NCI-H146 (cell line): ENCODE measurements at places on chromosomes 4 and X.

- DNase-seq = no peak
Observed at GRCh38 chr4:54277691-54278090, 48.6 kb downstream of the PDGFRA start.

DNA sequence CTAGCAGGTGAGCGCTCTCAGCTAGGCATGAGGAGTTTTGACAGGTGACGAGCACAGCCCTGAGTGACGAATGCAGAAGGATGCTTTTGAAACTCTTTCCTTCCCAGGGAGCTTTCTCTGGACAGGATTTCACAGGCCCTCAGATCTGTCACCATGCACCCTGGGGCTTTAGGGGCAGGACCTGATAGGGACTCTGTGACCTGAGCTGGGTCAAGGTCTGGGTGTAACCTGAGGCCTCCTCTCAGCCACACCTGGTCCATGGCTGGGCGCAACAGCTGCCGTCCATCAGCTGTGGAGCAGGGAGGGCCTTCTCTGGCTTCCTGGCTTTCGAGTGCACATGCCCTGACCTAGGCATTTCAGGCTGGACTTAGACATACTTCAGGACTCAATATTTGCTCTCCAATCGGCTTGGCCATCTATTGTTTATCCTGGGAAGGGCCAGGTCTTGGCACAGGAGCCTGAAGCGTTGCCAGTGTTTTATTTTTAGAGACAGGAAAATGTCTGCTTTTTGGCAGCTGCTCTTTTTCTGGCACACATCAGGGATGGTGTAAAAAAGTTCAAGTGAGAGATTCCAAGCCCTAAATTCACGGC, 56.4 kb downstream of the C4orf51 start:
- peak; percentile 59 for DNase-seq

DNA sequence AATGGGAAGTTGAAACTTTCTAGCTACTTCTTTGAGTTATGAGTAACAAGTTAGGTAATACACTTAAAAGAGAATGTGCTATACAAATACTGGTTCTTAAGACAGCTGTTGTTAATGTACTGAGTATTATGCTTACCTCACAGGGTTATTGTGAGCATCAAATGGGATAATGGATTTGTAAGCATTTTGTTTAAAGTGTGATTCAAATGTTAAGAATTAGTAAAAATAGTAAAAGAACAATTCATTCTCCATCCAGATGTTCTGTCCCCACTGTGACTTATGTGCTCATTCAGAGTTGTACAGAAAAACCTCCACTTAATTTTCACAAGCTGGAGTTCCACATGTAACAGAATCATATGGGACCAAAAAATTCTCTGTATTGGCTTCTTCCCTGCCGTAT, 63.6 kb downstream of the AR start:
- no peak for DNase-seq

DNA sequence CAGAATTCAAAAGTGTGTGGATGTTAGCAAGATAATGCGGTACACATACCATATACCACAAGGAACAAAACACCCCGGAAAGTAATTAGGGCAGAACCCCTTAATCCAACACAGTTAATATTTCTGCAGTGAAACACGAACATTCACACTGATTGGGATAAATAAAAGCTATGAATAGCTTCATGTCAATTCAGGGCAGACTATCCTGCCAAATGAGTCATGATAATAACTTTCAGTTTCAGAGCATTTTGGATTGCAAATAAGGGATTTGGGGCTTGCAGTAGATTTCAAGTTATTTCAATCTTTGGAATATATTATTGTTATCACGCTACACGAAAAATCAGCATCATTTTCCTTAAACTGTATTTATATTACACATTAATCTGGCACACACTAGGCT, 24.3 kb downstream of the IRF2 start:
- DNase-seq = no peak

- DNase-seq = no peak
Observed at GRCh38 chr4:181739031-181739430, 504.2 kb upstream of the TENM3 start.

GRCh38 chr4:8410641-8411271, 29.8 kb downstream of the ACOX3 start:
- DNase-seq = peak; percentile 52

GRCh38 chr4:183515411-183515810, 10.6 kb downstream of the ING2 start:
- DNase-seq = no peak

DNA sequence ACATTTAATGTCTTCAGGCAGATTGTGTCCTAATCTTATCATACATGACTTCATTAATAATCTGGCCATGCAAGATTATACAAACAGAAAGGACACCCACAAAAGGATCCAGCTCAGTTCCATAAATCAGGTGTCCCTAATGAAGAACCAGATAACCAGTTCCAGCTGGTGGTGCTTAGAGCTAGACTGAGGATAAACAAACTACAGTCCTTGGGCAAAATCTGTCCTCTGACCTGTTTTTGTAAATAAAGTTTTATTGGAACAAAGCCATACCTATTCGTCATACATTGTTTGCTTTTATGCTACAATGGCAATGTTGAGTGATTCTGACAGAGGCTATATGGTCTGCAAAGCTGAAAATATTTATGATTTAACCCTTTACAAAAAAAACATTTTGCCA, 199.5 kb downstream of the MID1IP1 start:
- DNase-seq = no peak

GRCh38 chrX:136742721-136743379, 37.9 kb downstream of the ARHGEF6 start:
- no peak for DNase-seq

DNA sequence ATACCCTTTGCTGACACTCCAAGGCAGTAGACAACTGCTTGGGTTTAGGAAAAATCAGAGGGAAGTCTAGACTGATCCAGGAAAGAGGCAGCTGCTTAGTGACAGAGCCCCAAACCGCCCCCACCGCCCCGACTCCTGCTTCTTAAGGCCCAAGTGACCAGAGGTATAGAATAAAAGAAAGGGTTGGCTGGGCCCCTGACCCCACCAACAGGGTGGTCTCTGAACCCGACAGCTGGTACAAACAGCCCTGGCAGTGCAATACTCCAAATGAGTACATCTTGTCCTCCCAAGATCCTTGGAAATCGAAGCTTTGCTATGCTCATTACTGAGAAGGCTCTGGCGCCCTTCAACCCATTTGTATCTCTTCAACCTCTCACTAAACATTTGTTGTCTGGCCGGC, 78.1 kb upstream of the PLAC1 start:
- DNase-seq = no peak

GRCh38 chr4:2754848-2755819, 1.0 kb downstream of the TNIP2 start:
- no peak for DNase-seq

DNA sequence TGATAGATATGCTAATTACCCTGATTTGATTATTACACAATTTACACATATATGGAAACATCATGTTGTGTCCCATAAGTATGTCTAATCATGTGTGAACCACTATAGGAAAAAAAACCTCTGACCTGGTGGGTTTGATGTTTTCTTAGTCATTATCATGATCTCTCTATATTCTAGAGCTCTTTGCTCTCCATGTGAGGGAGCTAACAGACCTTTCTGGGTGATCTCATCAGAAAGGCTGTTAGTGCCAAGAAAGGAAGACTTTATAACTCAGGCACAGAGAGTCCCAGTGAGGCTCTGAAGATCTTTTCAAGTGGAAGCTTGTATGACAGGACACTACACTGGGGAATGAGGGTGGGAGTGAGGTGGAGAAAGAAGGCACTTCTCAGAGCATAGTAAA, 527.7 kb upstream of the MAGEB2 start:
- DNase-seq = no peak

DNA sequence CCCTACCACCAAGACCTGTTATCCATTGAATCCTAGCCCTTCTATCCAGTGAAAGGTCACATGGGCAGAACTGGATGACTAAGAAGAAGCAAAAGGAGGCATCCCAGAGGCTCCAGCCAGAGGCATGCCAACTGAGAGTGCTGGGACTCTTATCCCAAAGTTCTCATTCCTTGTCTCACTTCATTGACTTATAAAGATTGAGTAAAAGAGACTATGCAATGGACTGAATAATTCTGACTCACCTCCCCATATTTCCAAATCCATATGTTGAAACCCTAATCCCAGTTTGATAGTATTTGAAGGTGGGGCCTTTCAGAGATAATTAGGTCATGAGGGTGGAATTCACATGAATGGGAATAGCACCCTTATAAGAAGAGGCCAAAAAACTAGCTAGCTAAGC, 131.4 kb downstream of the COL25A1 start:
- DNase-seq = no peak

- DNase-seq = peak; percentile 3
Observed at GRCh38 chrX:79081895-79082512, 62.5 kb upstream of the GPR174 start.

- DNase-seq = no peak
Observed at GRCh38 chr4:9970399-9971011, 50.8 kb downstream of the SLC2A9 start.

DNA sequence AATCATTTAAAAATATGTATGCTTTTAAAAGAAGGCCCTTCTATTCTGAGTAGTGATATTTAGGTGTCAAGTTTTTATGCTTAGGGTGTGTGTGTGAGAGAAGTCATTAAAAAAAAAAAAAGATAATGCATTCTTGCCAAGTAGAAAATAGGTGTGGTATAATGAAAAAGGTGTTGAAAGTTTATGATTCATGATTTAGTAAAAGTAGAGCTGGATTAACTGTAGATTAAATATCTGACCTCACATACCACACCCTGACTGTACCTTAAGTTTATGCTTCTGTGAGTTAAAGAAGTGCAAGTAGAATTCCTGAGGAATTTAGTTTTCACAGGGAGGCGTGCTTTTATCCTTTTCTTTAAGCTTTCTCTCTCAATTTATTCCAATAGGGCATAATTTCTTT, 71.1 kb downstream of the BMPR1B start:
- DNase-seq = no peak

DNA sequence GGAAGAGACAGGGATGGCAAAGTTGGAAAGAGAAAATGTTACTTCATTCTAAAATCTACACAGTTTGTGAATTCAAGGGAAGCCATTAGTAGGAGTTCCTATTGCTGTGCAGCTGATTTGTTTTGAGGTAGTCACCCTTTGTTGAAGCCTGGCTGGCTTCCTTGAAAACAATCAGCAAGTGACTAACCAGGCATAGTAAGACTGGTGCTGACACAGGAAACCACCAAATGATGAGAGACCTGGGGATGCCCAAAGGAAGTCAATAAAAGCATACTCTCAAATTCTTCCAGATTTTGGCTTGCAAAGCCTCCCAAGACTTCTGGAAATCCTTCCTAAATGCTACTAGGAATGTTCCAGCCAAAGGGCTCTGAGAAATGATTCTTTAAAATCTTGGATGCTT, 23.9 kb upstream of the PRDM8 start:
- no peak for DNase-seq

GRCh38 chr4:115121351-115122043, 8.1 kb upstream of the NDST4 start:
- peak; percentile 5 for DNase-seq

- no peak for DNase-seq
Observed at GRCh38 chr4:150886597-150886996, 128.5 kb downstream of the LRBA start.

- no peak for DNase-seq
Observed at GRCh38 chr4:101853028-101853427, 62.5 kb downstream of the BANK1 start.

DNA sequence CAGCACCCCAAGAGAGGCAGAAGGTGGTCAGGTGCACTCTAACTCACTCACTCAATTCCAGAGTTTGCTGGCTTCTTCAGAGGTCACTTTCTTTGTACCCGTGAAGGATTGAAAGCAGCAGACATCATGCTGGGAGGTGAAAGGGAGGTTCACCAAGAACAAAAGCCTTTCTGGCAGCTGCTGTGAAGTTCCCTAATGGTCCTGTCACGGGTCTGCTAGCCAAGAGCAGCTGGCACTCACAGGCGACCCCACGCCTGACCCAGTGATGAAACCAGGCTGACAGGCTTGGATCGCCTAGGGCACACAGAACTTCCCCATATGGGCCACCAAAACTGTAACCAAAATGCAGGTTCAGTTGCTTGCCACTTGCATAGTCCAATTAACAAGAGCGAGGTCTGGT, 11.8 kb downstream of the NUDT11 start:
- DNase-seq = no peak

DNA sequence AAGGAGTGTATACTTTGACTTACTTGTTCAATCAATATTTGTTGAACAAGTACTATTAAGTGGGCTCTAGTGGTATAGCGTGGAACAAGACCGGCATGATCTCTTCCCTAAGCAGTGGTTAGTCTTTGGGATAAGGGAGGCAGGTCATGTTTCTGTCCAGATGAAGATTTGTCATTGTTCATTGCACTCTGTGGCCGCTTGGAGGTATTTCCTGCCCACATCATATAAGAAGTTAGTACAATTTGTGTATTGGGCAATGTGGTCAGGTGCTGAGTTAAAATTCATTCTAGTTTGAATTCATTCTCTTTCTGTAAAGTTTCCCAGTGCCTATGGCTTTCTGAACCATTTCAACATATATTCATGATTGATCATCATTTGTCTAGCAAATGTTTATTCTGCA, 101.1 kb upstream of the SHISA3 start:
- DNase-seq = no peak

DNA sequence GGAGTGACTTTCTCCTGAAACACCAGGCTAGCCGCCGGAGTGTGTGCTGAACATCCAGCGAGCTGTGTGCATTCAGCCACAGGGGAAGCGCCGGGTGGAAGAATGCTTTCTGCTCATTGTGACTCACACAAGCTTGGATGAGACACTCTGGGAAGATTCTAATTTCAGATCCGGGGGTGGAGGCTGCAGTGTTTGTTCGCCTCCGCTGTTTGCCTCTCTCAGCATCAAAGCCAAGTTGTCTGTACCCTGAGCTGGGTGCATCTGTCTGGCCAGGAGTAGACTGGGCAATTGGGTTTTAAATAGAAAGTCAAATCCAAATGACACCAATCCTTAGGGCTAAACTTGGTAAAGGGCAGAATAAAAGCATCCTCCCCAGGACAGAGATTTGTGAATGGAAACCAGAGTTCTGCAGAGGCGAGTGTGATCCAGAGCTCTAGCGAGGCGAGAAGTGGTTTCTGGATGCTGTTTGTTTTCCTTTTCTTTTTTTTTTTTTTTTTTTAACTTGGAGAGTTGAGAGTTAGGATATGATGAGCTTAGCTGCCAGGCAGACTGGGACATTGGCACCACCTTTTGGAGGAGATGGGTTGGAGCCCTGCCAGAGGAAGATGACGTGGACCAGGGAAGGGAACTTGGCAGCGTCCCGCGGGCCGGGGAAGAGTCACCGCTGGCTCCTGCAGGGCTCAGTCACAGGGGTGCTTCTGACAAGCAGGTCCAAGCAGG, 196.0 kb upstream of the PSAPL1 start:
- DNase-seq = no peak

DNA sequence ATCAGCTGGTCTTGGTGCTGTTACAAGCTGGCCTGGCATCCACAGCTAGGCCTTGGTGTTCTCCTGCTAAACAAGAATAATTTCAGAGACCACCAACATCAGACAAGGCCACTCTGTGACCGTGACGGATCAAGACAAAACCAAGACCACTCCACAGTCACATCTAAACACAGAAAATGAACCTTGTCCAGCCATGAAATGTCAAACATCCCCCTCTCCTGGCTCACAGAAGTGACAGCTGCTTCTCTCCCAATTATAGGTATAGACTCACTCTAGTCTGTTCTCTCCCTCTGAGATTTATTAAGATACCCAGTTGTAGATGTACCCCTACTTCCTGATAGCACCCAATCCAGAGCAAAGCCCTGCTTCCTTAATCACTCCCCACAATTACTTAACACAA, 40.4 kb downstream of the EFHC2 start:
- no peak for DNase-seq
